ENCODE measurements at places on chromosomes 2 and 18.

DNA sequence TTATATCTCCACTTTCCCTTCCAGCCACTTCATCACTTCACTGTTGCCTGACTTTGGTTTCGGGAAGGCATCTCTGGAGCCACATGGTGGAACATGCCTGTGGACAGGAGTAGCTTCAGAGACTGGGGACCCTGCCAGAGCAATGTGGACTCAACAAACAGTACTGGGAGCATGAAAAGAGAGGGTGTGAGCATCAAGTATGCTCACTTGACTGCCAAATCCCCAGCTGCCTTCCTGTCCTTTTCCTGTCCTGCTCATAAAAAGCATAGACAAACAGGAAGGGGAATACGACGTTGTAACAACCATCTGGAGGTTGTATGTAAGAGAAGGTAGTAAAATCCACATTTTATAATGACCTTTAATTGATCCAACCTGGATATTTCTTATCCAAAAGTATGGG, 61.3 kb upstream of the CSRNP3 start:
- DNase-seq: no peak

DNA sequence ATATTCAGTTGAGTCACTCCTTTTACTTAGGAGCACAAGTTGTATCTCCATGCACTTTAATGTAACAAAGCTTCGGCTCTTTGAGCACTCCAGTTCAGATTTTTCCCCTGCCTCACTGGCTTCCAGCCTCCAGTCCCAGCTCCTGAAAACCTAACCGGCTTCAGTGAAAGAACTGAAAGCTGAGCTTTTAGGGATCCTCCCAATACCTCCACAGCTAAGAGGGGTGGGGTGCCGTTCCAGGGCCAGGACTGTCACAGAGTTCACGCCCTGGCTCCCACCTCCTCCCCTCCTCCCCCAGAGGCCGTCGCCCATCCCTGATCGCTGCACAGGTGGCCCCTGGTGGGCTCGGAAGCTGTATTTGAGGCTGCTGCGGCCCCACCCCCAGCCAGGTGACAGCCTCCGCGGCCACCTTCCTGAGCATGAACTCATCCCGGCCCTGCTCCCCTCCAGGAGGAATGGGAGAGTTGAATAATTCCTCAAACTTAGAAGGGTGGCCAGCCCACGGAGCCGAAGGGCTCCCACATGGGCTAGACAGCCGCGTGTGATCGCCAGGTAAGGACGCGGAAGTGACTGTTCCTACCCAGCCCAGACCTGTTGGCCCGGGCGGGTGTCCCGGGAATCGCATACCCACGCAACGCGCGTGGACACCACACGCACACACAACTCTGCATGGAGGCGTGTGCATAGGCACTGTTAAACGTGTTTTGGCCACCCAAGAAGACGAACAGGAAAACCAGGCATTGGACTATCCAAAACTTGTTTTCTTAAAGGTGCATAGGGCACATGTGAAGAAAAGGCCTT, 1.8 kb downstream of the MYO5B start:
- no peak for DNase-seq

DNA sequence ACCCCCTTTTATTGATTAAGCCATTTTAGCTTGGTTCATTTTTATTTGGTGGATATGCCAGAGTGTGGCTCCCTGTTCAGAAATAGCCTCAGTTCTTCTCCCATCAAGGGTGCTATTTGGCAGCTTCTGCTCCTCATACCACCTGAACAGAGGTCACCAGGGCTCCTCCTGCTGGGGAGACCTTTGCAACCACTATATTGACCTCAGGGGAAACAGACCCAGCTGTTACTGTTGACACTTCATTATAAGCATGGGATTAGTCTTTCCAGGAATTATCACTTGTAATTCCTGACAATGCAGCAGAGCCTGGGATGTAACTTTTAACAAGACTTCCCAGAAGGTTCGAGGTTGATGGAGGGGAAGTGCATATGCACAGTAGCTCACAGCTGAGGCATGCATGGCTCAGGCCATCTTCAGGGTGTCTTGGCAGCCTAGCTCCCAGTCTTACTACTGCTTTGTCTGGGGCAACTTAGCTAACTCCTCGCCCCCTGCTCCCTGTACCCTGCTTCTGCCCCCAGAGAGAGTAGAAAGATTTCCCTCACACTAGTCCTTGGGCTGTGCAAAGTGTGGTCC, 239.4 kb upstream of the SPRED2 start:
- DNase-seq: no peak

DNA sequence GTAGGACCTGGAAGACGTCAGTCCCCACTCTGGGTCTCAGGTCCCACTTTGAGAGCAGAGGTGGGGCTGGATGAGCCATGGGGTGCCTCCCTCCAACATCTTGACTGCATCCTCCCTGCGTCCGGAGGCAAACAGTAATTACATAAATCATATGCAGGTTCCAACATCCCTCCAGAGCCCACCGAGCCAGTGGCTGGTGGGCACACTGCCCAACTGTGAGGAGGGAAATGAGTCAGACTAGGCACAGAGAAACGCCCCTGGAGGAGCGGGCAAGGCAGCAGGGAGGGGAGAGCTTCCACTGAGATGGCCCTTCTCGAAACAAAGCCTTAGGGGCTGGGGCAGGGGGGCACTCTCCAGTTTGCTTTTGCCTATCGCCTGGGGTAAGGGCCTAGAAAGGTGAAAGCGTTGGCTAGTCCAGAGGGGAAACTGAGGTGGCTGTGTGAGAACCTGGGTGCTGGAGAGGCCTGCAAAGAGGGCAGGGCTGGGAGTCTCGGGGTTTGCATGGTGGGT, 168.2 kb upstream of the MYCN start:
- no peak for DNase-seq

All from AG04450 (cell line).